CD4-positive, CD25-positive, alpha-beta regulatory T cell (primary cell): ENCODE measurements at places on chromosomes 3 and 15.

- DNase-seq: no peak
These were observed 122.6 kb downstream of the SATB1 start for GRCh38 chr3:18302517-18302916.

- no peak for DNase-seq
These were observed 336.7 kb upstream of the ZNF717 start for GRCh38 chr3:76122007-76122406.

DNA sequence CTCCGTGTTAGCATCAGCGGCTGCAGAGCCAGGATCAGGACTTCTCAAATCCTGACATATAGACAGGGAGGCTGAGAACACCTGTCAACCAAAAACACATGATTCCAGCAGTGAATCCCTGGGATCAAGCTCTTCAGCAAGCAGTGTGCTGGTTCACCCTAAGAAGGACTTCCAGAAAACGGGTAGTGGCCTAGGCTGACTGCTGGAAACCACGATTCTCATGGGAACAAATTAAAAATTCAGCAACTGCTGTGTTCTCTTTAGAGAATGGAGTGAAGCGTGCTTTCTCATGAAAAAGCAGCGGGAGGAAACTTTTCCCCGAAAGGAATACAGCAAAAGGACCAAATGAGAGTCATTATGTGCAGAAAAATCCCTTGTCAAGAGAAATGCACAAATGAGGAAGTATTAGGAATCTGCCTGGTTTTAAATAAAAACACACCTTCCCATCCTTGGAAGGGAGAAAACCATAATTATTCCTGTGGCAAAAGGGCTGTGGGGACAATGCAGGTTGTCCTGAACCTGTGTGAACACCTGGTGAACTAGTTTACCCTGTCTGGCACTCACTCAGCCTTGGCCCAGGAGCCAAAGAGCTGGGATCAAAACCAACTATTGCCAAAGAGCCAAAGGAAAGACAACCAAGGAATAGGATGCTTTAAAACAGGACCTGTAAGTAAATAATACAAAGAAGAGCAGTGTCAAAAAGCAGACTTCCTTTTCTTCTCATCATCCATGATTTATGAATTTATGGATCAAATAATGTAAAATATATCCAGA lies 13.4 kb downstream of the IL12A start:
- no peak for DNase-seq

GRCh38 chr3:113200946-113201345 lies 10.4 kb upstream of the BOC start:
- no peak for DNase-seq

GRCh38 chr3:30318110-30318509 lies 288.3 kb upstream of the TGFBR2 start:
- no peak for DNase-seq

- DNase-seq: no peak
These were observed 304.3 kb downstream of the TLE3 start for GRCh38 chr15:69793431-69793780.

GRCh38 chr3:42685891-42686820 lies 819 bp downstream of the KLHL40 start:
- no peak for DNase-seq

GRCh38 chr3:197093871-197094270 lies 64.3 kb upstream of the MELTF start:
- no peak for DNase-seq

GRCh38 chr3:141659821-141660613 lies 78.1 kb upstream of the RNF7 start:
- DNase-seq: no peak

GRCh38 chr3:43455233-43455632 lies 166.6 kb downstream of the ANO10 start:
- DNase-seq: no peak

GRCh38 chr15:99719096-99719541 lies 14.1 kb downstream of the LYSMD4 start:
- no peak for DNase-seq

DNA sequence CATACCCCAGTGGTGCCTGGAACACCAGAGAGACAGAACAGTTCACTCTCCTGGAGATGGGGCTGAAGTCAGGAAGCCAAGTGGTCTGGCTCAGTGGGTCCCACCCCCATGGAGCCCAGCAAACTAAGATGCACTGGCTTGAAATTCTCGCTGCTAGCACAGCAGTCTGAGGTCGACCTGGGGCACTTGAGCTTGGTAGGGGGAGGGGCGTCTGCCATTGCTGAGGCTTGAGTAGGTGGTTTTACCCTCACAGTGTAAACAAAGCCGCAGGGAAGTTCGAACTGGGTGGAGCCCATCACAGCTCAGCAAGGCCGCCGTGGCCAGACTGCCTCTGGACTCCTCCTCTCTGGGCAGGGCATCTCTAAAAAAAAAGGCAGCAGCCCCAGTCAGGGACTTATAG lies 272.0 kb downstream of the KLF13 start:
- no peak for DNase-seq

- no peak for DNase-seq
These were observed 47.6 kb downstream of the ZBTB38 start for GRCh38 chr3:141415953-141416352.

GRCh38 chr3:190414297-190414696 lies 26.3 kb downstream of the CLDN16 start:
- DNase-seq: no peak

GRCh38 chr15:84898761-84899160 lies 14.3 kb downstream of the SLC28A1 start:
- DNase-seq: no peak
